ENCODE measurements at places on chromosomes 2 and 18.

DNA sequence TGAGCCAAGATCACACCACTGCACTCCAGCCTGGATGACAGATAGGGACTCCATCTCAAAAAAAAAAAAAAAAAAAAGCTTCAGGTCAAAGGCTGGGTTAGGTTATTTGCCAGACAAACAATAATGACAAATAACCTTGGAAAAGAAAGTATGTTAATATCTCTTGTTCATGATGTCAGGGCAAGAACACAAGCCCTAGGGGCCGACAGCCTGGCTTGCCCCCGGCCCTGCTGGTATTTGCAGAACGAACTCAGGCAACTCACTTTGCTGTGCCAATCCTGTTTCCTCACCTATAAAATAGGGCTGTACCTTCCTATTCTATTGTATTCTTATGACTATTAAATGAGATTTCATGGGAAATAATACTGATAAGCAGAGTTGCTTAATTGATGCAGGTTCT lies 75.4 kb upstream of the CDC42EP3 start:
- DNase-seq = no peak

DNA sequence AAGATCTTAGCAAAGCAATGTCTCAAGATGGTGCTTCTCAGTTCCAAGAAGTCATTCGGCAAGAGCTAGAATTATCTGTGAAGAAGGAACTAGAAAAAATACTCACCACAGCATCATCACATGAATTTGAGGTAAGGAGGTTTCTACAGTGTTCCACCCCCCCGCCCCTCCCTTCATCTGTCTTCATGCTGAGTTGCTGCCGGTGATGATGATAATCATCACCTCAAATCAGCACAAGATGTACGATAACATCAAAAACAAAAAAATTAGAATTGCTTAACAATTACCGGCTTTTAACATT lies 14.6 kb downstream of the UGP2 start:
- no peak for DNase-seq

DNA sequence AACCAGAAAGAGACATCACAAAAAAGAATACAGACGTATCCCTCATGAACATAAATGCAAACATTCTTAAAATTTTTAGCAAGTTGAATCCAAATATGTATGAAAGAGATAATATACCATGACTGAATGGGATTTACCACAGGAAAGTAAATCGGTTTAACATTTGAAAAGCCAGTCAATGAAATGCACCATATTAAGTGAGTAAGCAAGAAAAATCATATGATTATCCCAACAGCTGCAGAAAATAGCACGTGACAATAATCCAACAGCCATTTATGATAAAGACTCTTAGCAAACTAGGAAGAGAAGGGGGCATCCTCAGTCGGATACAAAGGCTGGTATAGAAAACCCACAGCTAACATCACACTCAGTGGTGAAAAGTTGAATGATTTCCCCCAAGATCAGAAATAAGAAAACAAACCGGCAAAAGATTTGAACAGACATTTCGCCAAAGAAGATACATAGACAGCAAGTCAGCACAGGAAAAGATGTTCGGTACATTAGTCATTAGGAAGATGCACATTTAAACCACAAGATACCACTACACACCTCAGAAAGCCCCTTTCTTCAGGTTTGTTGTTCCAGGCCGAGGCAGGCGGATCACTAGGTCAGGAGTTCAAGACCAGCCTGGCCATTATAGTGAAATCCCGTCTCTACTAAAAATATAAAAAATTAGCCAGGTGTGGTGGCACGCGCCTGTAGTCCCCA lies 144.3 kb downstream of the INHBB start:
- DNase-seq = no peak

DNA sequence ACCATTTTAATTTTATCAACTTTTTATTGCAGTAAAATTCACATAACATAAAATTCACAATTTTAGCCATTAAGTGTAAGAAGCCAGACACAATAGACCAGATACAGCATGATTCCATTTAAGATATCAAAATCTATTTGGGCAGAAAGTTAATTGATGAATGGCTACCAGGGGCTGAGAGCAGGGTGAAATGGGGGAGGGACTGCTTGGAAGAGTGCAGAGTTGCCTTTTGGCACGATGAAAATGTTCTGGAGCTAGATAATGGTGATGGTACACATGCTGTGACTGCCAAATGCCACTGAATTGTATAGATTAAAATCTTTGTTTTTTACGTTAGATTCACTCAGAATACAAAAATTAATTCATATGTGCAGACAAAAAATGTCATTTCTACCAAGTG lies 289.3 kb upstream of the HNMT start:
- DNase-seq = no peak

GRCh38 chr18:74533666-74534065 lies 634 bp upstream of the CNDP1 start:
- no peak for DNase-seq

DNA sequence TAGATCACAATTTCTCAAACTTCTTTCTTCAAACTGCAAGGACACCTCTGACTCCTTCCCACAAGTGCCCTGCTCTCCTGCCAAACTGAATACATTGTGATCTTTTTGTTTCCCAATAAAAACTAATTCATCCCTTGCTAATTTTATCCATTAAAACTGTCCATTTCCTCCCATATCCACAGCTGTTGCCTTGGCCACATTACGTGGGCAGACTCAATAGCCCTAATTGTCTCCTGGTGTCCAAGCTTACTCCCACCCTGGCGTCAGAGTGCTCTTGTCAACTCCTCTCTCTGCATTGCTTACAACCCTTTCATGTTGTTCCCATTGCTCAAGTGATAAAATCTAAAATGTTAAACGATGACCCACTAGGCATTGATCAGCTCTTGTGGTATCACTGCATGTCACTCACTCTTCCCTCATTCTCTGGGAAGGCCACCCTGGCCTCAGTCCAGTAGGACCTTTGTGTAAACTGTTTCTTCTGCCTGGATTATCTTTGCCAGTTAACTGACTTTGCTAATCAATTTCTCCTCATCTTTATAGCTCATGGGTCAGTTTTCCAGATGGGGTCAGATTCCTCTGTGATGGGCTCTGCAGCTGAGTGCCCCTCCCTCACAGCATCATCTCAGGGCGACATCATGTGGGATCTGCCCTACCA lies 525.0 kb downstream of the SLC4A3 start:
- no peak for DNase-seq

- DNase-seq = peak; percentile 61
Measured at GRCh38 chr18:48074929-48075706, 144.7 kb upstream of the SMAD2 start.

- DNase-seq = no peak
Measured at GRCh38 chr18:64518191-64518590, 369.3 kb upstream of the LINC00305 start.

- no peak for DNase-seq
Measured at GRCh38 chr2:218516614-218517013, 51.5 kb downstream of the USP37 start.

GRCh38 chr2:160251569-160251968 lies 51.5 kb upstream of the ITGB6 start:
- no peak for DNase-seq

GRCh38 chr2:150486539-150487484 lies 655 bp downstream of the RND3 start:
- peak; percentile 15 for DNase-seq

DNA sequence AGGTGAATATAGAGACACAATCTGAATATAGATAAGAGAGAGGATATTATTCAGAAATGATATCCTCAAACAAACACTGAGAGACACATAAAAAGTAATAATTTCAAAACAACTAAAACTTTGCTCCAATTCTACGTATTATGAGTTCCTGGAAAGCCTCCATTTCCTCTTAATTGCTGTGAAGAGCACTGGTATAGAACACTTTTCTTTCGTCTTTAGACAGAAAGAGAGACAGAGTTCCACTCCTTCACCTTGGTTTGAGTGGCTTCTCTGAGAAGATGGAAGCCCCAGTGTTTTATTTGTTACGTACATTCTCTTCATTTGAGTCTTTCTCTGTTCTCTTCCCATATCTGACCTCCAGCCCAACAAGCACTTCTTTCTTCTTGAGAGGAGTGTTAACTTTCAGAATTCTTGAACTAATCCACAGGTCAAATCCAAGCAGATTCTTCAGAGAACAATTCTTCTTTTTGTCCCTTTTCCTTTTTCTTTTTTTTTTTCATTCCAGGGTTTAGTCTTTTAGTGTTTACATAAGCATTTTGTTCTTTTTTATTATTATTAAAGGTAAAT lies 6.4 kb upstream of the PIK3C3 start:
- DNase-seq = no peak

DNA sequence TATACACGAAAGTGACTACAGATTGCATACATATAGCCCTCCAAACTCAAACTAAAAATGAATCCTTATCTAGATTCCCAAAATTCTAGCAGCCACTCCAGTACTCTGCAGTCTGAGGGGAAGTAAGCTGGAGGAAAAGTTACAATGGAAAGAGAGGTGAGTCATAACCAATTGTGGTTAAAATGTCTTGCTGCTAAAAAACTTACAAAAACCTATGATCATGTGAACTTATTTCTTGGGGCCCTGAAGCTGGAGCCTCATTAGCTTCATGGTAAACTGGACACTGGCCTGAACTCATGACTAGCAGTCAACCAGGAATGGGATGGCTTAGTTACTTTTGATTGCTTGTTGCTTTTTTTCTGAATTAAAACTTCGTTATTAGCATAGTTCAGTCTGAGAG lies 175.9 kb downstream of the SLC4A3 start:
- DNase-seq = no peak

GRCh38 chr2:136407952-136408318 lies 290.0 kb upstream of the CXCR4 start:
- no peak for DNase-seq

- no peak for DNase-seq
Measured at GRCh38 chr18:36476433-36476832, 178.9 kb downstream of the FHOD3 start.

- DNase-seq = peak; percentile 27
Measured at GRCh38 chr2:241061275-241061674, 40.8 kb downstream of the MTERF4 start.

GRCh38 chr2:191521608-191522208 lies 156.2 kb upstream of the NABP1 start:
- DNase-seq = peak; percentile 17

GRCh38 chr18:24488824-24489493 lies 28.5 kb downstream of the HRH4 start:
- peak; percentile 53 for DNase-seq

DNA sequence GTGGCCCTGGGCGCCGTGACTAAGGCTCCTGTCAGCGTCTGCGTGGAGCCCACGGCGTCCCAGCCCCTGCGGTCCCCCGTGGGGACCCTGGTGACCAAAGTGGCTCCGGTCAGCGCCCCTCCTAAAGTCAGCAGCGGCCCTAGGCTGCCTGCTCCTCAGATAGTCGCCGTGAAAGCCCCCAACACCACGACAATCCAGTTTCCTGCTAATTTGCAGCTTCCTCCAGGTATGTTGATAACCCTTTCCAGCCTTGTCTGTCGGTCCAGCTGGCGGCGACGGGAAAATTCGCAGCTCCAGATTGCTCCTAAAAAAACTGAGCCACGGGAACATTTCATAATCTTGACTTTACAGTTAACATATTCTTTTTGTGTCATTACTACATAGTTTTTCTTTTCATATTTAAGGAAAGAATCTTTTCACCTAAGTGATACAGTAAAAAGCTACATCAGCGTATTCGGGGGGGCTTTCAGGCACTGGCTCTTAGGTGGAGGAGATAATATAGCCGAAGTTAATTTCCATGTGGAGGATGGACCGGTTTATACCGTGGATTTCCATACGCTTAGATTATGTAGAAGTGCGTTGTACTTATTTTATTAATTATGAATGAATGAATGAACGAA lies 916 bp downstream of the TAF4B start:
- DNase-seq = peak; percentile 15

GRCh38 chr2:212919238-212919637 lies 232.2 kb downstream of the IKZF2 start:
- DNase-seq = no peak

GRCh38 chr2:69791045-69791444 lies 38.4 kb upstream of the GMCL1 start:
- no peak for DNase-seq

- peak; percentile 80 for DNase-seq
Measured at GRCh38 chr18:3458952-3459853, 9.2 kb downstream of the TGIF1 start.

DNA sequence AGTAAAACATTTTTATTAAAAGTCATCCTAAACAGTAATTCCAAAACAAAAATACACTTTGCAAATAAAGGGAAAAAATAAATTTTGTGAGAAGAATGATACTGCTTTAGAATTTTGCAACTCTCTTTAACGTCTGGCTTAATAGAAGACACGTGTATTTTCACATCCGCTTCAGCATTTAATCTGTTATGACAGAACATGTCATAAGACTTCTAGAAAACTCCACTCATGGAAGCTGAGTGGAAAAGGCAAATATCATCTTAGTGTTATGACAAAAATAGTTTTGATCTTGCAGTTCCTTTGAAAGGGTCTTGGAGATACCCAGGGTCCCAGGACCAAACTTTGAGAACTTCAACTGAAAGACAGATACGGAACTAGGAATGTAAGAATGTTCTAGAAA lies 350.1 kb downstream of the NCKAP5 start:
- no peak for DNase-seq

- DNase-seq = no peak
Measured at GRCh38 chr2:210859314-210859713, 302.9 kb downstream of the CPS1 start.

DNA sequence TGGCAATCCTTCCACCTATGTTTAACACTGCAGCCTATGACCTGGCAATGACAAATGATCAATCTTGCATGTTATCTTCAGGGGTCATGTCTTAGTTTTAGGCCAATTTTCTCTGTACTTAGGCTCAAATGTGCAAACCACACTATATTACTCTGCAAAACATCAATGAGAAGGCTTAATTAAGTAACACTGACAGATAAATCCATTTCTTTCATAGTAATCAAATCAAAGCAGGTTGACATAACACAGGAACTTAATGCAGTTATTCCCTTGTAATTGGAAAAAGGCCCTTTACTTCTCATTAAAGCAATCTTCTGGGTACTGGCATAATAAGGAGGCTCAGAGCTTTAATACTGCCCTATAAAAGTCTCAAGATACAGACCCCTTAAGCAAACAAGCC lies 114.4 kb downstream of the TCF4 start:
- no peak for DNase-seq

DNA sequence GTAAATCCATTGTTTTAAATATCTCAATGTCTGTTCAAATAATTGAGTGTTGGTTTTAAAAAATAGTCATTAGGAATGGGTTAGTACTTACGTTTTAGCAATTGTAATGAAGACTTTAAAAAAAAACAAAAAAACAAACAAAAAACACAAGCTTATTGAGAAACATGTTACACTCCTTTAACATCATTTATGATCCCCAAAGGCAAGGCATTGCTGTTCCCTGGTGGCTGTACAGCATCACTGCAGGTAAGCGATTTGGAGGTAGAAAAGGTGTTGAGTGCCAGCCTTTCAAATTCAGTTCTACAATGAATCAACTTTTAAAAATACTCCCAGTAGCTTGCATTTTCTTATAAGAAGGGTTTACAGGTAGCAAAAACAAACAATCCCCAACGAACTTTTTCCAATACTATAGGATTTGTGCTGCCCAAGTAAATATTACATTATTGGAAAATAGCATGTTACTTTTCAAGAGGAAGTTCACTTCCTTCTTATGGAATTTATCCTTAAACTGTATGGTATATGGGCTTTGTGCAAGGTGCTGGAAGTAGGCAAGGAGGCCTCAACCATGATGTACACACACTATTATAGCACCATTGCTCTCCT lies 27.5 kb downstream of the CNRIP1 start:
- no peak for DNase-seq

- no peak for DNase-seq
Measured at GRCh38 chr2:140234116-140234515, 1453.9 kb upstream of the NXPH2 start.

Data from Ammon's horn (tissue), 1 donor.